ENCODE measurements at places on chromosomes 13 and 19.

- DNase-seq, result no peak
Observed at GRCh38 chr19:33700408-33701013, 78.8 kb downstream of the CHST8 start.

DNA sequence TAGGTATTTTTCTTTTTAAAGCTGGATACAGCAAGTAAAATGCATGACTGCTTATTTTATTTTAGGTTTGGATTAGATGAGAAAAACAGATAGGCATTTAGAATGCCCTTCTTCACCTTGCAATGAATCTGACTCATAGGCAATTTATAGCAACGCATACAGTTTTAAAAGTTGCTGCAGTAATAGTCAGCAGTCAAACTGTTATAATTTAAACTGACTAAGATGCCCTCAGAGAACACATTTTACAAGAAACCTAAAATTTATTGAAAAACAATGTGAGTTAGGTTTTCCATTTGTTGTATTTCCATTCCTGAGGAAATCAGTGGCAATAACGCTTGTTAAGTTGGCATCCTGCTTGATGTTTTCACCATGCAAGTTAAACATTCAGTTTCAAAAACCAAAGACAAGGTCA lies 1128.2 kb upstream of the PCDH9 start:
- no peak for DNase-seq

DNA sequence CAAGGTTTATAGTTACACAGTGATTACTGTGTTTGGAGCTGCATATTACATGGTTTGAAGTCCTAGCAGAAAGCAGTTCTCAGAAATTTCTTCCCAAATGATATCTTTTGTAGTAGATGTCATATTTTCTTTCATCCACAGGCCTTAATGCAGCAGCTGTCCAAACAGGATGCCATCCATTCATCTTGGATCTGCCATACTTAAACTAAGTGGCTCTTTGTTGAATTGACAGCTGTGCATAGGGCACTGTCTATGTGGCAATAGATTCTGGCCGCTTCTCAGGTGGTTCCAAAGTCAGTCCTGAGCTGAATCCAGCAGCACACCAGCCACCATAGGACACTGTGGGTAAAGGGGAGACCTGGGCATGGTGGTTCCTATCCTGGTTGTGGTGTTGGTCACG lies 41.6 kb upstream of the SPRY2 start:
- no peak for DNase-seq

DNA sequence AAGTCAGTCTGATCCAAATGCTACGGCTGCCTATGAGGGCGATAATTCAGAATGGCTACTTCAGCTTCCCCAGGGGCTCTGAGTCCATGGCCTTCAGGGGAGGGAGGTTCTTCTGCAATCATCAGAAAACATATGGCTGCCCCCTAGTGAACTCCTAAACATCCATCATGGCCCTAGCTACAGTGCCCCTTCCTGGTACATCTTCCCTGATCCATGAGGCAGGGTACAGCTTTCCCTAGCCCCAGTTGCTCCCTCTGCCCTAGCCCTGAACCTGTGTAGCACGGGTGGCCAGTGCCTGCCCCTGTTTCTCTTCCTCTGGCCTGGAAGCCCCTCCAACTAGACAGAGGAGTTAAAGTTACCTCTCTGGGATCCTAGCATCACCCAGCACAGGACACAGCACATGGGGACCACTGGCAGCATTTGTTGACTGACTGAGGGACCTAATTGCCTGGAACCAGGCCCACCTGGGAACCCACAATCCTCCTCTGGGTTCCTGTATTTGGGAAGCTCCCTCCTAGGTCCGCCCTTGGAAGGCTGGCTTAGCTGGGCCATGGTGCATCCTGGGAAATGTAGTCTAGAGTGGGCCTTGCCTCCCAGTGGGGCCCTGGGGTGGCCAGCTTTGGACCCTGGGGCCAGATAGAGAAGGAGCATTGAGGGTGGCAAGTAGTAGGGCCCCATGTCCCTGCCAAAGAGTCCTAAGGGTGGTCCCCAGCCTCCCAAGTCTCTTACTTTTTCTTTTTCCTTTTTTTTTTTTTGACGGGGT lies 17.7 kb upstream of the SEMA6B start:
- DNase-seq, result no peak

GRCh38 chr19:33040994-33041827 lies 23.5 kb downstream of the RHPN2 start:
- DNase-seq, result no peak

DNA sequence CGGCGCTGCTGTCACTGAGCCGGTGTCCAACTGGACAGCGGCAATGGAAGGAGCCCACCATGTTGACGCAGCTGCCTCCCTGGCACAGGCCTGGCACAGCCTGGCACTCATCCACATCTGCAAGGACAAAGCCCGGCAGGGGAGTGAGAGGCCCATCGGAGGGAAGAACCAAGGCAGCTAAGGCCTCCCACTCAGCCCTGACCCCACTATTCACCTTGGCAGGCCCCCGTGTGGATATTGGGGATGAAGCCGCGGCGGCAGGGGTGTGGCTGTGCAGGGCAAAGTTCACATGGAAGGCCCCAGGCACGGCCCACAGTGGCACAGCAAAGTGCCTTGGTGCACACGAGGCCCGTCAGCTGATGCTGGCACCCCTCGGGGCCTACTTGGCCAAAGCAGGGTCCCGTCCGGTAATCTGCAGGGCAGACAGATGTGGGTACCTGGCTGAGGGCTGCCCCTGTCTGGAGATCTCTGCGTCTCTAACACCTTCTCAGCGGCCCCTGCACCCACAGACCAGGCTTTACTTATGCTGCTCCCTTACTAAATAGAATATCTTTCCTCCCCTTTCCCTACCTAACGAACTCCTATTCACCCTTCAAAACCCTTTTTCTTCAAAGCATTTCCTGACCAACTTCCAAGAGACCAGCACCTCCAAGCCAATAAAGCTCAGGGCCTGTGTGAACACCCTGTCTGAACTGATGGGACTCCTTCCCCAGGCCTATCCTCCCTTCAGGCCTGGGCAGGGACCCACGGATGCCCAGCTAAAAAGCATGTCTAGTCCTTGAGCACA lies 7.5 kb downstream of the FBN3 start:
- no peak for DNase-seq

GRCh38 chr19:41930926-41931592 lies 2.8 kb upstream of the ERFL start:
- no peak for DNase-seq

DNA sequence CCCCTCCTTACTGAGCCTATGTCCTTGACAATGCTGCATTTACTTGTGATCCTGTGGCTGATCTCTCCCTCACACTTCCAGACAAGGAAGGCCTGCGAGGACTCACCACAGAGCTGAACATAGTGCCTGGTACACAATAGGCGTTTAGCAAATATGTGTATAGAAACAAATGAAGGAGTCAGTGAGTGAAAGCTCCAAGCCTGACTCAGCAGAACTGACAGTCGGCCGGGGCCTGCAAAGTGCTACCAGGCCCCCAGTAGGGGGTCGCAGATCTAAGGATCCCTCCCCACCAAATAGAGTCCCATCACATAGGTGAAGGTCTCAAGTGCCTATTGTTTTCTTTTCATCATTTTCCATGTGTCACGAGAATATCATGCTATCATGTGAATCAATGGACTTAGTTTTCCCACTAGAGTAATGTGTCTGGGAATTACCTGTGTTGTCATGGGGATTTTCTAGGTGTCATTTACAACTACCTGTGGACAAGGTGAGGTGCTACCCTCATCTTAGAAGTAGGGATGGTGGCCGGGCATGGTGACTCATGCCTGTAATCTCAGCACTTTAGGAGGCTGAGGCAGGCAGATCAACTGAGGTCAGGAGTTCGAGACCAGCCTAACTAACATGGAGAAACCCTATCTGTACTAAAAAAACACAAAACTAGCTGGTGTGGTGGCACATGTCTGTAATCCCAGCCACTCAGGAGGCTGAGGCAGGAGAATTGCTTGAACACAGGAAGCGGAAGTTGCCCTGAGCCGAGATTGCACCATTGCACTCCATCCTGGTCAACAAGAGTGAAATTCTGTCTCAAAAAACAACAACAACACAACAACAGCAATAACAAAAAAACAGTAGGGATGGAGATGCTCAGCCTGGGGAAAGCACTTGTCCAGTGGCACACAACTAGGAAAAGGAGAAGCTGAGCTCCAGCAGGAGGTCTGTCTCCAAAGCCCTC lies 50.3 kb upstream of the CYP2A7 start:
- no peak for DNase-seq

GRCh38 chr19:38333245-38333644 lies 2.4 kb upstream of the CATSPERG start:
- peak; percentile 21 for DNase-seq

GRCh38 chr19:27887946-27888345 lies 1325.0 kb downstream of the UQCRFS1 start:
- DNase-seq, result no peak

DNA sequence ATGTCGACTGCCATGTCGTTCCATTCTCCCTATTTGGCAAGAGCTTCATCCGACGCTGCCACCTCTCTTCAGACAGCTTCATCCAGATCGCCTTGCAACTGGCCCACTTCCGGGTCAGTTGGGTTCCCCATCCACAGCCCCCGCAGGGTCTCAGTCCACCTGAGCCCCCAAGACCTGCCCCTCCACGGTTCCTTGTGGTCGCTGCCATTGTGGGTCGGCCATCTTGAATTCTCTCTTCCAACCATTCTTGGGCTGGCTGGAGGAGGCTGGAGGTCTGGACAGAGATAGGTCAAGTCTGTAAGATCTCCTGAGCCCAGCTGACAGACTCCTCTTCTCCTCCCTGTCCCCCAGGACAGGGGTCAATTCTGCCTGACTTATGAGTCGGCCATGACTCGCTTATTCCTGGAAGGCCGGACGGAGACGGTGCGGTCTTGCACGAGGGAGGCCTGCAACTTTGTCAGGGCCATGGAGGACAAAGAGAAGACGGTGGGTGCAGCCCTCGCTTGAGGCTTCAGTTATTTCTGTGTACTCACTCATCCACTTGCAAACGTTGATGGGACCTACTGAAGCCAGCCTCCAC lies 19.5 kb downstream of the CPT1C start:
- peak; percentile 10 for DNase-seq

- DNase-seq, result no peak
Observed at GRCh38 chr13:23744315-23744714, 144.9 kb downstream of the MIPEP start.

- DNase-seq, result no peak
Observed at GRCh38 chr13:78909276-78909675, 250.3 kb upstream of the OBI1 start.

- DNase-seq, result no peak
Observed at GRCh38 chr13:33865945-33866344, 48.0 kb downstream of the RFC3 start.

DNA sequence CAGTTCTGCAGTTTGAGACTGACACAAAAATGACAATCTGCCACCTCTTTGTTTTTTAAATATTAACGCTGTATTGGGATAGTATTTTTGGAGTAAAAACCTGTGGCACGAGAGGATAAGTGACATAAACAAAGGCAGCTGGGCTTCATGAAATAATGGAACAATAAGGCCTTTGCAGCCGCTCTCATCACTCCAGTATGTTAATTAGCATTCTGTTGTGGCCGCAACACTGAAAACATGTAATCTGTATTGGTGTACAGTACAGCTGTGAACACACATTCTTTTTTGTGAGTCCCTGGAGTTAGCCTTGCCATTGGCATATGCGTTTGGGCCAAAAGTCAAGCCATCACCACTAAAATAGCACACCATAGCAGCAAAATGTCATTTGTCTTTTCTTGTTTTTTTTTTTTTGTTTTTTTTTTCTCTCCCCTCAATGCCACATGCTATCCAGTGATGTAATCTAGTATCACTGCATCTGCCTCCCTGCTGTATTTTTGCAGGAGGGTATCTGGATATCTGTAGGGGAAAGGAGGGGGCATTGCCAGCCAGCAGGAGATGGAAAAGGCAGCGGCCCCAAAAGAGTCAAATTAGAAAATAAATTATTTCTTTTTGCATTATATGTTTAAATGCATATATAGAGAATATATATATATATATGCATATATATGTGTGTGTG lies 885 bp upstream of the ZNF536 start:
- no peak for DNase-seq

DNA sequence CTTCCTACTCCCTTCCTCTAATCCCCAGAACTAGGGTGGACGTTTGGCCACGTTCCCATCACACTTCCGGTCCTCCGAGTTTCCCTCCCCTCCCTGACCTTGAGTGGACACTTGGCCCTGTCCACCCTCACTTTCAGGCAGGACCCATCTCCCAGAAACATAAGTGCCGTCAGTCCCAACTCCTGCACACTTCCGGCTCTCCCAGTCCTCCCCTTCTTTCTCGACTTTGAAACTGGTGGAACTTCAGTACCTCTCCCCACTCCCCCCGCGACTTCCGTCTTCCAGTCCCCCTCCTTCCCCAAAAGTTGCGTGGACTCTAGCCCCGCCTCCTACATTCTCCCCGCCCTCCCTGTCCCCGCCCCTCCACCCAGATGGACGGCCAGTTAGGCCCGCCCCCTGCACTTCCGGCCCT lies 278 bp upstream of the ZNF274 start:
- DNase-seq, result no peak

- no peak for DNase-seq
Observed at GRCh38 chr19:9189535-9189934, 10.8 kb downstream of the OR7D2 start.

GRCh38 chr13:78241278-78241919 lies 322.8 kb upstream of the EDNRB start:
- peak; percentile 2 for DNase-seq

DNA sequence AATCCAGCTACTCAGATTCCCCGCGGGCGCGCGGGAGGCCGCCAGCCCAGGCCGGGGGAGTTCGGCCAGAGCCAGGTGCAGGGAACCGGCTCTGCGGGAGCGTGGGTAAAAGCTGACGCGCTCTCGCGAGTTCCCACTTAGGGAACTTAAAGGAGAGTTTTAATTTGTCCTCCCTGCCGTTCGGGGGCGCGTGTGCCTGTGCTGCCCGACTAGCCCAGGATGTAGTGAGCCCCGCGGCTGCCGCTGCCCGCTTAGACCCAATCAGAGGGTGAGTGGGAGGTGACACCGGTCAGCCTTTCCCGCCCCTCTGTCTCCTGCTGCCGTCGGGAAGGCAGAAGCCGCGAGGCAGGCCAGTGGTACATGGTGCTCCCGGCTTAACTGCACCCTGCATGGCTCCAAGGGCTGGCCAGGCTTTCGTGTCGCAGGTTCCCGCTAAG lies 36.0 kb upstream of the NEK3 start:
- peak; percentile 80 for DNase-seq

- no peak for DNase-seq
Observed at GRCh38 chr19:34793565-34793964, 20.6 kb upstream of the ZNF599 start.

GRCh38 chr19:39386557-39386956 lies 4.3 kb downstream of the PAF1 start:
- no peak for DNase-seq

DNA sequence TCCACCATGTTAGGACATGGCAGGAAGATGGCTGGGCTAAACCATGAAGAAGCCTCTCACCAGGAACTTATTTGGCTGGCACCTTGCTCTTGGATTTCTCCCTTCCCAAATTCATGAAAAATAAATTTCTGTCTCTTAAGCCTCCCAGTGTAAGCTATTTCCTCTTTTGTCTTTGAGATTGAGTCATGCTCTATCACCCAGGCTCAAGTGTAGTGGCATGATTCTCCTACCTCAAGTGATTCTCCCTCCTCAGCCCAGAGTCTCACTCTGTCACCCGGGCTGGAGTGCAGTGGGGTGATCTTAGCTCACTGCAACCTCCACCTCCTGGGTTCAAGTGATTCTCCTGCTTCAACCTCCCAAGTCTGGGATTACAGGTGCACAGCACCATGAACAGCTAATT lies 12.6 kb downstream of the ZNF888 start:
- DNase-seq, result no peak
